RWPE1 (cell line): ENCODE measurements at places on chromosomes 1 and 21.
A peak's percentile ranks its signal among the peaks of the same experiment; 100 is the strongest.

GRCh38 chr1:235090406-235091069 is 38.1 kb downstream of the TOMM20 start:
- no peak for DNase-seq

- no peak for DNase-seq
These were observed 9.9 kb downstream of the TOR1AIP2 start for GRCh38 chr1:179867493-179868330.

DNA sequence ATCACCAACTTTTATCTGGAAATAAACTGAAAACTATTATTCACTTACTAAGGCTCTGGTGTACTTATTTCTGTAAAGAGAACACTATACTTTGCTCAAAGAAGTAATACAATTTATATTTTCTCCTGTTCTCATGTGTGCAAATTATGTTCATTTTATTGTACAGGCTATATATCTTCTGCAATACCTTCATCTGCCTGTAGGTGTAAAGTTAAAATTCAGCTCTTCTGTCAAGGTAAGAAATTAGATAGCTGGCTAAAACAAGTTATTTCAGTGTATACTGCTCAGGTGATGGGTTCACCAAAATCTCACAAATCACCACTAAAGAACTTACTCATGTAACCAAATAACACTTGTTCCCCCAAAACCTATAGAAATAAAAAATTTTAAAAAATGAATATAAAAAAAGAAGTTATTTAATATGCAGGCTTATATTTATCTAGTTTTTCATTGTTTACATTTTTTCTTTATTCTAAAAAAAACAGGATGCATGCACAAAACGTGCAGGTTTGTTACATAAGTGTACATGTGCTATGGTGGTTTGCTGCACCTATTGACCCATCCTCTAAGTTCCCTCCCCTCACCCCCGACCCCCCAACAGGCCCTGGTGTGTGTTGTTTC is 81.5 kb downstream of the PTGER3 start:
- peak; percentile 4 for DNase-seq

DNA sequence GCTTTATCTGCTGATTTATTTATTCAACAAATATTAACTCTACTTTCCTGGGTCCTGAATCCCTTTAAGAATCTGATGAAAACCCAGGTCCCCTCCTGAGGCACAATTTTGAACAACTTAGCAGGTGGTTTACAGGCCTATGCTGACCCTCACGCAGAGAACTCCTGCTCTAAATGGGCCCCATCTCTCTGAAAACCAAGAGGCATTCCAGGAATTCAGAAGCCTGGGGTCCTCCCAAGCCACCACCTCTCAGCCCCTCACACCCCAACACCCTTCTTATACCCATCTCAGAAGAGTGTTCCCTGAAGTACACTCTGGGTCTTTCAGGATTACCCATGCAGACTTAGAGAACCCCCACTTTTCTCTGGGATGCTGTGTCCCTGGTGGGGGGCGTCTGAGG is 34.5 kb downstream of the LHX4 start:
- DNase-seq, result no peak

DNA sequence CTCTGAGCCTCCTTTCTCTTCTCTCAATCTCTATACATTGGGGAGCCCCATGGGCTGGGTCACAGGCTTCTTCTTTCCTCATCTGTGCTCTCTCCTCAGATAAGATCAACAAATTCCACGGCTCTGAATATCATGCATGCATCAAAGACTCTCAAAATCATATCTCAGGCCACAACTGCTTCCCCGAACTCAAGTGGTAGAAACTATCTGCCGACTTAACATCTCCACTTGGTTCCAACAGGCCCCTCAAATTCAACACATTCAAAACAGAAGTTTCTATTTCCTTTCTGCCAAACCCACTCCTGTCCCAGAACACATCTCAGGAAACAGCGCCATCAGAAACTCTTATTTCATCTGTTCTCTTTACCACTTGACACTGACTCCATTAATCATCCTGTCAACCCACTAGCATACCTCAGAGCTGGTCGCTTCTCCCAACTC is 16.7 kb downstream of the DDX59 start:
- DNase-seq, result no peak

DNA sequence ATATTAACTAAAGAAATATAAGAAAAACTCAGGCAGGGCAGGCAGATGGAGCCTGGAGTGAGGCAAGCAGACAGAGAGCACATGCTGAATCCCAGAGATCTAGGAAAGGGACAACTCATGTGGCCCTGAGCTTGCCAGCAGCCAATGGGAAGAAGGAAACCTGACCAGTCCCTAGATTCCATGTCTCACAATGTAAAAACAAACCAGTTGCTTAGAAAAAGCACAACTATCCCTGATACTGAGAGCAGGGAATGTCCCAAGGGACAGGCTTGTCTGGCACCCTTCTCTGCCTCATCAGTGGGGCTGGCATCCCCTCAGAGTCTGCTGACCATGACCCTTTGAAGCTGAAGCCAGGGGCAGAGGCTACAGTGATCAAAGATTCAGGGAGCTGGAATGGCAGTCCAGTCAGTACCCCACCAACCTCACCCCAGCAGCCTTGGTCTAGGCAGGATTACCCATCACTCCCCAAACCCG is 27.8 kb downstream of the HSPG2 start:
- DNase-seq, result no peak

GRCh38 chr21:17903029-17903806 is 84.1 kb upstream of the C21orf91 start:
- DNase-seq, result peak; percentile 20
